GM04503 (cell line): ENCODE measurements at places on chromosomes 1 and 21.

DNA sequence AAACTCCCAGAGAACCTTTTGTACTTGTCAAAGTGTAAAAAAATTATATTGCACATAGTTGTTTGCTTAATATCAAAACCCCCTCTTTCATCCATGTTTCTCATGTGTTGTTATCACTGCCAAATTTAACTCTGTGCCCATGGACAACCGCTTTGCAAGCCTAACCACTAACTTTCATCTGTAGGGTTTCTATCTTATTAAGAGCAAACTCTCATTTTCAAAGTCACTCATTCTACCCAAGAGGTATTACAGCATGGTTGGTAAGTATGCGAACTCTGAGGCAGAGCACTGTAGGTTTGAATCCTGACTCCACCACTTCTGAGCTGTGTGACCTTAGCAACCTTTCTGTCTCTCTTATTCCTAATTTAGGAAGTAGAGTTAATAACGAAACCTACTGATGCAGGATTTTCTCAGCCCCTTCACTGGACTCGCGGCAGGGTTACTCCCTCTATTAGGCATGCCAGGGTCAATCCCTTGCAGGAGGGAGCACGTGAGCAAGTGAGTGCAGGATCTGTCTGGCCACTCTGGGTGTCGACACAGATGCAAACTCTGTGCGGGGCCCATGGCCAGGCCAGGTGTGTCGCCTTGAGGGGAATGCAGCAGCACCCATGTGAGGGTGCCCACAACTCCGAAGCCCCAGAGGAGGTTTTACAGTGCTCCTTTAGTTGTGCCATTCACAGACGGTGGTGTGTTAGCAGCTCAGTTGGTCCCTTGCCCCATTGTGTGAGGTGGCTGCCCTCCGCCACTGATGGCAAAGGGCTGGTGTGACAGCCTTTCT is 361.5 kb upstream of the ADGRL2 start:
- DNase-seq: no peak

- DNase-seq: no peak
These were observed 22.7 kb upstream of the LCE5A start for GRCh38 chr1:152487871-152488270.

DNA sequence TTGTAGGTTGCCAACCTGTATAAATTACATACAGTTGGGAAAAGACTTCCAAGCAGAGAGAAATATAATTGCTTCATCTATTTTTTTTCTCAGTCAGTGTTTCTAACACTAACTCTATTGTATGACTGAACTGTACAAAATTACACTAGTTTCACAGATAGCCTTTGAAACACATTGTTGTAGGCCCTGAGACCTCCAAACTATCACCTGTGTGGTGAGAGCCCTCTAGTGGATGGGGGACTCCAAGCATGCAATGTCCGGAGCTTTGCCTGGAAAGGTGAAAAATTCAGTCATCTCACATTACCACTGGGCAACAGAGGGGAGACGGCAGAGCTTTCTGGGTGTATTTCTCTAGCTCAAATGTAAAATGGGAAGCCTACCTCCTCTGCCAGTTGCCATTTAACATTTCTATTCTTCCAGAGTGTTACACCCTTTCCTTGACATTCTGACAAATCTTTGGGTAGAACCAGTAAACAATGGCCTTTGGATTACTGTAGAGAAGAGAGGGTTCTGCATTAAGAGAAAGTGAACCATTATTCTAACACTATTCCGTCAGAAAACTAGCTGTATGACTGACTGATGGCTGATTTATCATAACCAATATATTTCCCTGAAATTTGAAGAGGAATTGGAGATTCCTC is 212.2 kb downstream of the LYPLAL1 start:
- no peak for DNase-seq

DNA sequence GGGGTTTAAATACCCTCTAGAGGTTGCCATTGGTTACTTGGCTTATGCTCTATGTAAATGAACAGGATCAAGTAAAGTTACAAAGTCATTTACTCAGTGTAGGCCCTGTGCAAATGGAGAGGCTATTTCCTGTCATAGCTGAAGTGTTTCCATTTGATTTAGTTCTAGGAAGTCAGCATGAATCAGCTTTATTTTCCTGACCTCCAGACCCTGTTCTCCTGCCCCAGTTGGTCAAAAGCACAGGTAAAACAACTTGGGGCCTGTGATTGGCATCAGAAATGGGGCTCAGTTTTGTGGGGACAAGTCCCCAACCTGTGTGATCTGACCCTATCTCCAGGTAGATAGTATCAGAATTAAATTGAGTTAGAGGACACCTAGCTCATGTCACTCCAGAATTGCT is 239.9 kb downstream of the HHAT start:
- DNase-seq: no peak

DNA sequence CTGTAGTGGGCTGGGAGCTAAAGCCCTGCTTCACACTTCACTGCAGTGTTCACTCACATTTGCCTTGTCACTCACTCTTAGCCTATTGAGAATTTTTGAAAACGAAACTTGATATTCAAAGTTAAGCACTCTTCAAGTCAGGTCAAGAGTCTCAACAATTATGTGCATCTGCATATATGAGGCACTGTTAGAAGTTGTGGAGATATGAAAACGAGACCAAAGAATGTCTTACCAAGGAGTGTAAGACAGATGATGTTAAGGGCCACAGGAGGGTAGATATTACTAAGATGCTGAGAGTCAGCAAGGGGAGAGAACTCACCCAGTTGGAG is 64.7 kb upstream of the GJA8 start:
- no peak for DNase-seq

GRCh38 chr1:85575363-85575995 is 5.1 kb upstream of the CCN1 start:
- no peak for DNase-seq

DNA sequence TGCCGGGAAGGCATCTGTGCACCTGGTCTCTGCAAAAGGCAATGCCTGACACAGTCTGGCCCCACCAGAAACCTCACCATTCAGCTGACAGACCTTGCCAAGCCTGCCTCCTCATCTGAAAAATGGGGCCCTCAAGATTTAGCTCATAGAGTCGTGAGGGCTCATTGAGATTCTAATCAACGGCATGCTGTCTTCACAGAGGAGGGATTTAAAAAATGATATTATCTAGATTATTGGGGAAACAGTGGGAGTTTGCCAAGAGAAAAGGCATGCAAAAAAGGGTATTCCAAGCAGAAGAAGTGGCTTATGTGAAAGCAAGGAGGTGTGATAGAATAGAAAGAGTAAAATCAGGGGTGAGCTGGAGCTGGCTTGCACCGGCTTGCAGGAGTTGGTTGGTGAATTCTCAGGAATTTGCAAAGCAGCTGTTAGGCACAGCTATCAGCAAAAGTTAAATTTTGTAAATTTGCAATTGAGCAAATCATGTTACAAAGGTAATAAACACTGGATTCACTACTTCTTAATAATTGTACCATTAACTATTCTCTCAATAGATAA is 91.7 kb upstream of the WNT4 start:
- DNase-seq: no peak

GRCh38 chr1:34370748-34371147 is 194.0 kb downstream of the C1orf94 start:
- DNase-seq: no peak

DNA sequence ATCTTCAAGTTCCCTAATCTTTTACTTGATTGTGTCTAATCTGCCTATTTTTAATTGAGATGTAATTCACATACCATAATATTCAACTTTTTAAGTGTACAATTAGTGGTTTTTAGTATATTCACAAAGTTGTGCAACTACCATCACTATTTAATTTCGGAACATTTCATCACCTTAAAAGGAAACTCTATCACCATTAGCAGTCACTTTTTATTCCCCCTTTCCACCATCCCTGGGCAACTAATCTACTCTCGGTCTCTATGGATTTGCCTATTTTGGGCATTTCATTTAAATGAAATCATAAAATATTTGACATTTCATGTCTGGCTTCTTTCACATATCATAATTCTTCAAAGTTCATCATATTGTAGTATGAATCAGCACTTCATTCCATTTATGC is 30.6 kb upstream of the HYI start:
- no peak for DNase-seq

DNA sequence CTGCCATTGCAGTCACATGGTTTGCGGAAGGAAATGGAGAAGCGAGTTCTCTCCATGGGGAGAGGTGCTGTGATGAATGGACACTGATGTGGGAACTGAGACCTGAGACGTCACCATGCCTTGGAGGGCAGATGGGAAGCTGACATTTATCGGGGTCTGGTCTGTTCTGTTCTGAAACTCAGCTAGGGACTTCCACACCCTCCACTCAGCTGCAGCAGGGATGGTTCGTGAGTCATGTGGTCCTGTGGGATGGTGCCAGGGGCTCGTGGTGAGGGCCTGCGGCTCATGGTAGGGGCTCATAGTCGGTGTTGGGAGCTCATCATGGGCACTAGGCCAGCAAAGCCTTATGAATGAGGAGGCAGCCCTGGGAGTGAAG is 6.1 kb downstream of the GPR137B start:
- DNase-seq: no peak

- no peak for DNase-seq
These were observed 81.1 kb upstream of the SPATA6 start for GRCh38 chr1:48552903-48553606.

DNA sequence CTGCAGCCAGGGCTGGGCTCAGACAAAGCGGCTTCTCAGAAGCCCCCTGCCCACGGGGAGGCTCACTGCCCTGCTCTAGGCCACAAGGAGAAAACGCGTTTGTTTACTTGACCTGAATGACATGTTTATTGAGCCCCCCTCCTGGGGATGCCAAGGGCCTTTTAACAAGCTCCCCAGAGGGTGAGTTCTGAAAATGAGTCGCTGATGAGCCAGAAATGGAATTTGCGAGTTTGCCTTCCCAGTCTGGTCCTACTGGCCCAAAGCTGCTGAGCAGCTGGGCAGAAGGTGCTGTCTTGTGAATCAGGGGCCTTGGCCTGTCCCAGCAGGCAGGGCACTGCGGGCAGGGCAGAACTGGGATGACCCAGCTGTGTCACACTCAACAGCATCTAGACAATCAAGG is 120.6 kb downstream of the SYF2 start:
- no peak for DNase-seq

DNA sequence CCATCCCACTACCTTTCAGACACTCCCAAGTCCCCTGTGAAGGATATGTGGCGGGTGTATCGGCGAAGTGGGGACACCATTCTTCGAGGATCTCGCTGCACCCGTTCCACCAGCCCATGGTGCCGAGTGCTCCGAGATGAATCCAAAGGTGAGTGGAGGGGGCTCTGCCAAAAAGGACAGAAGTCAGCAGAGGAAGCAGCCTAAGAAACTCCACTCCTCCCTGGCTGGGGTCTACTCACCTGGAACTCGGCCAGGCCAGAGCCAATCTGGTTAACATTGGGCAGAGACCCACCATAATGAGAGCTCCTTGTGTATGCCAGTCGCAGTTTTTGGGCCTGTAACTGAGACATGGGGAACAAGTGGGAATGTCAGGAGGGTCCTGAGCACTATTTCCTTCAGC is 3.6 kb downstream of the CRTC2 start:
- DNase-seq: no peak

DNA sequence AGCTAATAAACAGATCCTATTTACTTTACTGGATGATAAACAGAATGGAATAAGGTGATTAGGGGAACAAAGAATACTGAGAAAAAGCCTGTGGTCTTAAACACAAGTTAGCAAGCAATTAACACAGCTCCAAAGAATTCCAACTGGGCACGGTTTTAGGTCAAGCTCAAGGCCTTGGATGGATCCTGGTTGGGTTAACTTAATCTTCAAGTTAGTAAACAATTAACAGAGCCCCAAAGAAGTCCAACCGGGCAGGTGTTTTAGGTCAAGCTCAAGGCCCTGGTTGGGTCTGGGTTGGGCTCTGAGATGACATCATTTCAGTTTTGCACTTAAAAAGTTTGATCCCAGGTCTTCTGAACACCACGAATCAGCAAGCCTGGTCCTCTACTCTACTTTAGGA is 1086.3 kb upstream of the TMPRSS15 start:
- no peak for DNase-seq

DNA sequence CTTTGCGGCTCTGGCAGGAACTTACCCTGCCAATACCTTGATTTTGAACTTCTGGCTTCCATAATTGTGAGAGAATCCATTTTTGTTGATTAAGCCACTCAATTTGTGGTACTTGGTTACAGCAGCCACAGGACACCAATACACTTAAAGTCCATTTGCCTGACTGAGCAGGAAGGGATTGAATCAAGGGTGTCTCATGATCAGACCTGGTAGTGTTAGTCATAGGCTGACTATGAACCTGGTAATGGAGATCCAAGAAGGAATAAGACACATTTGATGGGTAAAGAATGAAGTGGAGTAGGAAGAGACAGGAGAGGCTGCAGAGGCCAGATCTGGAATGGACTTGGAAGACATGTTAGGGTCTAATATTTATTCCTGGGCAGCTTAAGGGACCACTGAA is 31.2 kb upstream of the MAP1LC3C start:
- no peak for DNase-seq

DNA sequence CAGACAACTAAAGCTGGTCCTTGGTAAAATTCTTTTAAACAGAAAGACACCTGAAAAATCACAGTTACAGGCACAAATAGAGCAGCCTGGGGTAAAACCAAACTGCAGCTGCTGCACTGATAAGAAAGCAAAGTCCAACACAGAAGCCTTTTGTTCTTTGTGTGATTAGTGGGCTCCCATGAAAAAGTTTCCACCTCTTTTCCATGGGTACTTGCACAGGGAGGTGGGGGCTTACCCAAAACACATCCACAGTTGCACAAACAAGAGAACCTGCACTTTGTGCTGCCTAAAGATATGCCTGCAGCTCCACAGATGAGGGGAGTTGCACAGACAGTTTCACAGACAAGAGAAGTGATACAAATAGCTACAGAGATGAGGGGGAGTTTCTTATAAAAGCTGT is 106.7 kb upstream of the SLC5A9 start:
- no peak for DNase-seq
